ENCODE measurements at places on chromosomes 6 and 20. TPM values are rescaled to one million over a fixed set of nuclear protein-coding genes. Genes with fewer than 3 reads are reported as not detected.

- H3K36me3 ChIP-seq = no peaks in the 10 kb centered on the region
- no peaks in the 10 kb centered on the region for H3K27me3 ChIP-seq
- H3K27ac ChIP-seq = no peak overlapping the region
- no peak overlapping the region for H3K4me3 ChIP-seq
These were observed 135.5 kb upstream of the NUP153 start for GRCh38 chr6:17842014-17842776.

DNA sequence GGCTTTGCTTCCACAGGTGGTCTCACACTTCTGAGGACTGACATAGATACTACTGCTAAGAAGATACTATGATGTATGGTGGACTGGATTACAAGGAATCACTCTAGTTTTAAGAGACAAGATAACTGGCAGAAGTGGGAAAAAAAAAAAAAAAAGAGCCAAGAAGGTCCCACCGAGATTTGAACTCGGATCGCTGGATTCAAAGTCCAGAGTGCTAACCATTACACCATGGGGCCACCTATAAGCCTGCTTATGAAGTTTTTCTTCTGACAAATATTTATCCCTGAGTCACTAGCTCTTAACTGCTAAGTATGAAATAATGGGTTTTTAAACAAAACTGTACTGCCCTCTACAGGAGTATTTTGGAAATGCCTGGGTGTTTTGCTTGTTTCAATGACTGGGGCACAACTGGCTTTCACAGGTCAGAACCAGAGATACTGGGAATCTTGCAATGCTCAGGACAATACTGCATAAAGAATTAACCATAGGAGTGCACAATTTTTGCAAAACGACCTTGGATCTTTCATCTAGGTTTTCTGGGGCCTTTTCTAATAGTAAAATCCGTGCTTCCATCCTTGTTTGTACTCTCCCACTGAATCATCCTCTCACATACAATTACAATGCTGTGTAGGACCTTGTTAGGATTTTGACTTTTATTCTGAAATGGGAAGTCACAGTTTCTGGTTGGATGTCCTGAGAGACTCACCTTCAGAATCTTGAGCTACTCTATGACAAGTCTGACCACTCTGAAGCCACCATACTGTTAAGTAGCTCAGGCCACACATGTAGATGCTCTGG, 116.3 kb downstream of the OR2B2 start:
- DNase-seq = peak; percentile 84
- H3K4me1 ChIP-seq = peaks cover 18% of the 10 kb centered on the region
- no peaks in the 10 kb centered on the region for H3K36me3 ChIP-seq
- H3K27me3 ChIP-seq = no peaks in the 10 kb centered on the region
- no peak overlapping the region for H3K4me3 ChIP-seq
- no peak overlapping the region for H3K27ac ChIP-seq

DNA sequence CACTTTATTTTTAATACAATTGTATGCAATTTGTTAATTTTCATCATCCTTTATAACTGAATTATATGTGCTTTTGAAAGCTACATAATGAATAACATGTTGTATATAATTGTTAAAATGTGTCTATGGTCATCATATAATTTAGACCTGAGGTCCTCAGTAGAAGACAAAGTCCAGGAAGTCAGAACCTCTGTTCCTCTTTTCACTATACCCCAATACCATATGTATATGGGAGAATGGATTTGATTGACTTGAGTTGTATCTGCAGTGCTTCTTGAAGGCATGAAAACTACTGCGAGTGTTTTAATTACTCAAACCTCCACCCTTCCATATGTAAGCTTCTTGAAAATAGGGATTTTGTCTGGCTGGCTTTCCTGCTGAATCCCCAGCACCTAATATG, 140.7 kb upstream of the NEDD9 start:
- no peaks in the 10 kb centered on the region for H3K27me3 ChIP-seq
- H3K4me1 ChIP-seq = peaks cover 8% of the 10 kb centered on the region
- H3K36me3 ChIP-seq = no peaks in the 10 kb centered on the region
- H3K27ac ChIP-seq = no peak overlapping the region

CST2 gene
- not detected for total RNA-seq

DNA sequence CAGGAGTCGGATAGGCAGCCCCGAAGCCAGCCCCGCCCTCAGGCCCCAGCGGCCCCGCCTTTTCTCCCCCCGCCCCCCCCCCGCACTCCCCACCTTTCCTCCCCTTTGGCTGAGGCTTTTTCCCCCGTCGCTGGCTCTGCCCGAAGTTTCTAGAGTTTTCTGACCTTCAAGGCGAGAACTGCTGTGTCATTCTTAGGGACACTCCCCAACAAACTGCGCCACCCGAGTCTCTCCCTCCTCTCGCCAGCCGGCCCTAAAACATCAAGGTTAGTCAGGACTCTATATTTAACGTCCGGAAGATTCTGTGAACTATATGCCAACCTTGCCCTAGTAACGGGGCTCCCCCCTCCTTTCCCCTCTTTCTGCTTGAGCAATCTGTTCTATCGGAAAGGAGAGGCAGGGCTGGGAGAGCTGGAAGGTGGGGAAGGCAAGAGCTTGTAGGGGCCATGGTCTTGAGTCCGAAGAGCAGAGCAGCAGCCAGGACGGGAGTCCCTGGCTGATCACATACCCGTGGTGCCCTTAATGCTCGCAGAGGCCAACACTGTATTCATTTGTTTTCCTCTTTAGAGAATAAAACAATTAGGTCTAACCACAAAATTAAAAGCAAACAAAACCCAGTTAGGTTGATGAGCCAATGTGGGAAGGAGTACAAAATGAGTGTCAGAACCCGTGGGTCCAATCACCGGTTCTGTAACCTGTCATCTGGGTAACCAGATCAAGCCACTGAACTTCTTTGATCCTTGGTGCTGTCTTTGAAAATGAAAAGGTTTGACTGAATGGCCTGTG, 5.3 kb upstream of the HSPA1B start:
- no peaks in the 10 kb centered on the region for H3K36me3 ChIP-seq
- peaks cover 88% of the 10 kb centered on the region for H3K4me1 ChIP-seq
- H3K27me3 ChIP-seq = no peaks in the 10 kb centered on the region
- peak; percentile 89 for DNase-seq

TOMM34 gene
- total RNA-seq = 13.0 TPM

DNA sequence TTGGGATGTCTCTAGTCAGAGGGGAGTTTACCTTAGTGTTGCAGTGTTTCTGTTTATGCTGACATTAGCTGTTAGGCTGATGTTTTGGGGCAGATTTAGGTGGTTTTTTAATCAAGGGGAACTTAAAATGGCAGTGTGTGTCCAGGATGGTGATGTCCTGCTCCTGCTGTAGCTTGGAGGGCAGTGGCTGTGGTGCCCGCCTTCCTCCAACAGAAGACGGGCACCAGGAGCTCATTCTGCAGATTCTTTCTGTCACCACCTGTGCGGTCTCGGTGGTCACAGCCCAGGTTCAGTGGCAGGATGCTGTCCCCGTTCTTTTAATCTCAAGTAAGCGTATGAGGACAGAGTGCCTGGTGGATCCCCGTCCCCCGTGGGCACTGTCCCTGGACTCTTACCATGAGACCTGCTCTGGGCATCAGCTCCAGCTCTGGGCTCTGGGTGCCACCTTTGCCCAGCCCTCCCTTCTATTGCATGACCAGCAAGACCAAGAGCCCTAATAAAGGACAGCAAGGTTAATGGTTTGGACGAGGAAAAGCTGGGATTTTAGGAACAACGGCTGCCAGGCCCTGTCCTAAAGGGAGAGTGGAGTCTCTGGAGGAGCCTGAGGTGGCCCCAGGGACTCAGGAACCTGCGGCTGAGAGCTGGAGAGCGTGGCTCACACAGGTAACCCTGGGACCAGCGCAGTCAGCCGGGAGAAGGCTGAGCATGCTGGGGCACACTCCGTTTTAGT, 217.3 kb downstream of the ERMARD start:
- DNase-seq = peak; percentile 7
- no peak overlapping the region for H3K4me3 ChIP-seq
- H3K27ac ChIP-seq = peak overlapping the region; percentile 19
- H3K27me3 ChIP-seq = no peaks in the 10 kb centered on the region
- H3K36me3 ChIP-seq = no peaks in the 10 kb centered on the region
- H3K4me1 ChIP-seq = peaks cover 6% of the 10 kb centered on the region

- peaks cover 1% of the 10 kb centered on the region for H3K36me3 ChIP-seq
- peaks cover under 1% of the 10 kb centered on the region for H3K4me1 ChIP-seq
- no peak for DNase-seq
- H3K27me3 ChIP-seq = no peaks in the 10 kb centered on the region
- no peak overlapping the region for H3K4me3 ChIP-seq
These were observed 88.8 kb downstream of the ATRN start for GRCh38 chr20:3559637-3560036.

DNA sequence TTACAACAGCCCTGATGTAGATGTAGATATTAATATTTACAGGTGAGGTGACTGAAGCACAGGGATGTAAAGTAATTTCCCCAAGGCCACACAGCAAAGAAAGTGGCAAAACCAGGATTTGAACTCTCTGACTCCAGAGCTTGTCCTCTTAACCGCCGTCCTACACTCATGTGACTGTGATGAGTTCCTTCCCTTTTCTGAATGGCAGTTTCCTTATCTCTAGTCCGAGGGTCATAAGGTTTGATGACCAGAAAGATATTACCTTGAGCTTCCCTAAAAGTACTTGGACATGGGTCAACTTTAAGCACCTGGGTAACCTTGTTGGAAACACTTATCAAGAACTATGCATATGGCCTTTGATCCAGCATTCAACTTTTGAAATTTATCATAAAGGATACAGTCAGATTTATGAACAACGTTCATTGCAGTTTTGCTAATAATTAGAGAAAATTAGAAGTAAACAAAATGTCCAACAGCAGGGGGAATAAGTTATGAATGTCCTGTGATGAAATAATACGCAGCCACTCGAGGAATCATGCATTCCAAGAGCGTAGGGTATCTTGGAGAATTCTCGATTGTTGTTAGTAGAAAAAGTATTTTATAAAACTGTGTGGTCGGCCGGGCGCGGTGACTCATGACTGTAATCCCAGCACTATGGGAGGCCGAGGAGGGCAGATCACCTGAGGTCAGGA, 2.3 kb upstream of the TLDC2 start:
- DNase-seq = no peak
- no peak overlapping the region for H3K4me3 ChIP-seq
- no peaks in the 10 kb centered on the region for H3K4me1 ChIP-seq
- H3K27ac ChIP-seq = no peak overlapping the region
- H3K36me3 ChIP-seq = no peaks in the 10 kb centered on the region
- H3K27me3 ChIP-seq = no peaks in the 10 kb centered on the region

SS18L1 gene
- total RNA-seq = 14.5 TPM

- H3K27ac ChIP-seq = peak overlapping the region; percentile 77
- peaks cover 4% of the 10 kb centered on the region for H3K36me3 ChIP-seq
- H3K4me1 ChIP-seq = peaks cover 92% of the 10 kb centered on the region
- no peaks in the 10 kb centered on the region for H3K27me3 ChIP-seq
- no peak overlapping the region for H3K4me3 ChIP-seq
These were observed 20.8 kb downstream of the RRBP1 start for GRCh38 chr20:17661121-17661744.

GSTA1 gene
- total RNA-seq = 33.2 TPM

DNA sequence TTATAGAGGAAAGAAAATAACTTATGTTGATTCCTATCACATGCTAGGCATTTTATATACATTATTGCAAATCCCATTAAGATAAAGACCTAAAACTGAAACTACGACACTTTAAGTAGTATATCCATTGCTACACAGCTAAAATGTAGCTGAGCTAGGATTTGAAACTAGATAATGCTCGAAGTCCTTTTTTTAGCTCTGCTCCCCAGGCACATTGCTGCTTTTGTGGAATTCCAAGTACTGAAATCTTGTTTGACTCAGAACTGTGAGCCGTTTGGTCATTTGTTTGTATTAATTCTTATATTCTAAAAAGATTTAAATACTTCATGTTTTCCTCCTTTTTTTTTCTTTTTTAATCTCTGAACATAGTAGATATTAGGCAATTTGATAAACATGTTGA, 644.8 kb downstream of the HACE1 start:
- H3K36me3 ChIP-seq = no peaks in the 10 kb centered on the region
- H3K4me3 ChIP-seq = no peak overlapping the region
- no peak for DNase-seq
- H3K27ac ChIP-seq = no peak overlapping the region
- no peaks in the 10 kb centered on the region for H3K4me1 ChIP-seq
- no peaks in the 10 kb centered on the region for H3K27me3 ChIP-seq

- peaks cover under 1% of the 10 kb centered on the region for H3K4me1 ChIP-seq
- H3K27me3 ChIP-seq = no peaks in the 10 kb centered on the region
These were observed 53.9 kb upstream of the TAGAP start for GRCh38 chr6:159098636-159099106.

- H3K27ac ChIP-seq = no peak overlapping the region
- no peak for DNase-seq
- H3K27me3 ChIP-seq = no peaks in the 10 kb centered on the region
- no peak overlapping the region for H3K4me3 ChIP-seq
- no peaks in the 10 kb centered on the region for H3K36me3 ChIP-seq
These were observed 31.1 kb upstream of the RNF24 start for GRCh38 chr20:4046311-4046924.

DNA sequence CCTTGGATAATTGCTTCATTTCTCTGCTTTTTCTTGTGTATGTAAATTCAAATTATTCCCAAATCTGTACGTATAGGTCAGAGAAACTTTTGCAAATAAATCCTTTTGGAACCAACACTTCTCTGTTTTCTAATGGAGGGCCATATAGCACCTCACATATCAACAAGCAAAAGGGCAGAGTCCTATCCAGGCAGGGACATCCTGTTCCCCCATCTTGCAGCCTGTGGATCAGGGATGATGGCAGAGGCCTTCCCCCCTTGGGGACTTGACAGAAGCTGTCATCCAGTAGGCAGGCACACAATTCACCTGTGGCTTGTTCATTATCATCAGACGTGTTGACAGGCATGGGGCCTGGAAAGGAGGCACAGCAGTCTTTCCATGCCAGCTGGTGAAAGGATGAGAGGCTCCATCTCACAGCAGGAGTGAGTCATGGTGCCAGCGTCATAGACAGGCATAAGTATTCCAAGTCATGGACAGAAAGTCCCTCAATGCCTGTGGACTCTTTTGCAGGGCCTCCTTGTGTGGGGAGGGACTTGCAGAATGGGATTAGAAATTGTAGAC, 31.8 kb upstream of the PLEKHG1 start:
- no peak overlapping the region for H3K27ac ChIP-seq
- no peaks in the 10 kb centered on the region for H3K4me1 ChIP-seq
- no peak for DNase-seq
- no peaks in the 10 kb centered on the region for H3K27me3 ChIP-seq
- H3K36me3 ChIP-seq = no peaks in the 10 kb centered on the region

SMPDL3A gene
- total RNA-seq = 21.3 TPM

SYTL3 gene
- total RNA-seq = 1.8 TPM

DNA sequence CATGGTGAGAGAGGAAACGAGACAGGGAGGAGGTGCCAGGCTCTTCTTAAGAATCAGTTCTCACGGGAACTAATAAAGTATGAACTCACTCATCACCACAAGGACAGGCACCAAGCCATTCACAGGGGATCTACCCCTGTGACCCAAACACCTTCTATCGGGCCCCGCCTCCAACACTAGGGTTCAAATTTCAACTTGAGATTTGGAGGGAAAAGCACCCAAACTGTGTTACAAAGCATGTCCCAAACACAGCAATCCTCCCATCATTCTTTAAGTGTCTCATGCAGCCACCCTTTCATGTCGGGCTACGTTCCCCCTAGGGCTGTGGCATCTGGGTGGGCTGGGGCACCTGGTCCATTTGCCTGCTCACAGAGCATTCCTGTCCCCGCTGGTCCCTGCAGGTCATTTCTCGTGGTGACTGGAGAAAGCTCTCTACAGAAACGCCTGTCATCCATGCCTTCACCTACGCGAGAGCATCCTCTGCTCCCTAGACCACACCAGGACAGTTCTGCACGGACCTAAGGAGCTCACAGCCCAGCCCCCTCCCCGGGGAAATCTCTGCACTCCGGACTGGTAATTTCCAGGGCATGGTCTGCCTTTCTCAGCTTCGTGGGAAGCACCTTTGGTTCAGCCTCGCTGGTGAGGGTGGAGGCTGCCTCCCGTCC, 79.6 kb downstream of the TTLL2 start:
- H3K4me1 ChIP-seq = no peaks in the 10 kb centered on the region
- no peak overlapping the region for H3K27ac ChIP-seq
- no peak overlapping the region for H3K4me3 ChIP-seq
- no peaks in the 10 kb centered on the region for H3K27me3 ChIP-seq

- no peak for DNase-seq
- H3K4me1 ChIP-seq = no peaks in the 10 kb centered on the region
- no peak overlapping the region for H3K27ac ChIP-seq
These were observed 131.7 kb downstream of the ARHGAP18 start for GRCh38 chr6:129578315-129578714.
